NCI-H460 (cell line): ENCODE measurements at places on chromosomes 4 and X.

DNA sequence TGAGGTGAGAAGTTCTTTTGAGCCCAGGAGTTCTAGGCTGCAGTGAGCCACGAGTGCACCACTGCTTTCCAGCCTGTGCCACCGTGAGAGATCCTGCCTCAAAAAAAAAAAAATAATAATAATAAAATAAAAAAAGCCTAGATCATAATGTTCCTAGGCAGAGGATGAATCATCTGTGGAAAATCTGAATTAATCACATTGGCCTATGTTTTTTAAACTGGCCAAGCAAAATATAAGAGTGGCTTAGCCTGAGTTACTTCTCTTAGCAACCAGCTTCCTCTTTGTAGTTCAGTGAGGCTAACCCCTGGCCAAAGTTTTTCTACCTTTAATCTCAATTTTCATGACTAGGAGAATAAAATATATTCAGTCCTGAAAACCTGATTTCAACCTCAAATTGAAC lies 614.6 kb downstream of the PPP4R3C start:
- no peak for DNase-seq

DNA sequence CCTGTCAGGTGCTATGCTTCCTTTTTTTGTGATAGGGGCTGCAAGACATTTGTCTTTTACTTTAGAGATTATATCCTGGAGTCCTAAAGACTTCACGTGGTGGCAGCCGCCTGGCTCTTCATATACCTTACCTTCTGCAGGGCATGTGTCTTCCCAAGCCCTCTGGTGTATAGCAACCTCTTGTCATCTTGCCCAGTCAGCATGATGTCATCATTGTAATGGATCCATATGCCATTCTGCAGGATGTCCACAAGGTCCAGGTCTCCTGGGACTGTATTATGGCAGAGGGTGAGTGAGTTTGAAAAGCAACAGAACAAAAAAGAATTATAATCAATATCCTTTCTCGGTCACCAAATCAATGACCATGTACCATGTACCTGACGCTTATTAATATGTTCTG lies 82.2 kb upstream of the SCOC start:
- no peak for DNase-seq

GRCh38 chrX:34917146-34917545 lies 25.4 kb upstream of the FAM47B start:
- DNase-seq: no peak

DNA sequence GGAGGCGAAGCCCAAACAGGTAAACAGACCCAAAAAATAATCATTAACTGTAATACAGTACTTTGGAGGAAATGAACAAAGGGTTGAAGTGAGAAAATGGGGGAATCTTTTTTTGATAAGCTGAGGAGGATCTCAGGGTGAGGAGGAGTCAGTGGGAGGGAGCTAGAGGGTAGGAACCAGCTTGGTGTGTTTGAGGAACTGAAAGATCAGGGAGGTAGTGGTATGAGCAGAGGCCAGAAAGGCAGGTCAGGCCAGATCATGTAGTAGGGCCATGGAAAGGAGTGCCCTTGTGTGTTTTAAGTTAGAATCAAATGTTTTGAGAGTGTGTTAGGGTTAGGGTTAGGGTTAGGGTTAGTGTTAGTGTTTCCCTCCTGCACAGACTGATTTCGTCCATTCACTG lies 48.8 kb downstream of the PPP2R2C start:
- no peak for DNase-seq

- DNase-seq: peak; percentile 65
Observed at GRCh38 chr4:168923526-168924194, 86.4 kb downstream of the CBR4 start.

DNA sequence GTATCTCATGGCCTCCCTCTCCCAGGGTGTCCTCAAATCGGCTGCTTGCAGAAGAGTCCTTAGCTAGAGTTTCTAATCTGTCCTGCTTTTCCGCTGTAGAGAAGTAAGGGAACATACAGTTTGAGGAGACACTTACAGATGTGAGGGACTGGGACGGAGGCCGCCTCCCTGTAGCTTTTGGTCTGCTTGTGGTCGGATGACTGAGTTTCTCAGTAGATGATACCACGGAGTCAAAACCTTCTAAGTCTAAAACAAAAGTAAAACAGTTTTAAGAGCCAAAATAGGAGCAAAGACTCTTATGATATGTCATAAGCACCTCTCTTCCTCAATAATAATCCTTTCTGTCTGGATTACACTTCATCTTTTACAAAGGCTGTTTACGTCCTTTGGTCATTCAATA lies 34.5 kb upstream of the MAP3K15 start:
- DNase-seq: no peak

GRCh38 chr4:129240816-129241215 lies 144.9 kb downstream of the C4orf33 start:
- DNase-seq: no peak

DNA sequence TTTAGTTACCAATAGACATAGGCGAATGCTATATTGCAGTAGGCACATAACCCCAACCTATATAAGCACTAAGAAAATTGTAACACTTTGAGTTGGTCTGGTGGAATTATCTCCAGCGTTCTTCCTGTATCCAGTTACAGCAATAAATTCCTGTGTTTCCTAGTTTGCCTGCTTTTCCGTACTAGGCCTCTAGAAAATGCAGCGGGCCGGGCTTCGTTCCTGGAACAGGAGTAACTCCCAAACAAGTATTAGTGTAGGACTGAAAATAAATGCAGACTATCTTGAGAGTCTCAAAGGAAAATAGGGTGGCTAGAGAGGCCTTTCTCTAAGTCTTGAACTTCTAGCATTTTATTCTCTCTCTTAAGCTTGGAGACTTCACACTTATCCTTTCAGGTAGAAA lies 159.8 kb downstream of the OR13H1 start:
- DNase-seq: no peak

DNA sequence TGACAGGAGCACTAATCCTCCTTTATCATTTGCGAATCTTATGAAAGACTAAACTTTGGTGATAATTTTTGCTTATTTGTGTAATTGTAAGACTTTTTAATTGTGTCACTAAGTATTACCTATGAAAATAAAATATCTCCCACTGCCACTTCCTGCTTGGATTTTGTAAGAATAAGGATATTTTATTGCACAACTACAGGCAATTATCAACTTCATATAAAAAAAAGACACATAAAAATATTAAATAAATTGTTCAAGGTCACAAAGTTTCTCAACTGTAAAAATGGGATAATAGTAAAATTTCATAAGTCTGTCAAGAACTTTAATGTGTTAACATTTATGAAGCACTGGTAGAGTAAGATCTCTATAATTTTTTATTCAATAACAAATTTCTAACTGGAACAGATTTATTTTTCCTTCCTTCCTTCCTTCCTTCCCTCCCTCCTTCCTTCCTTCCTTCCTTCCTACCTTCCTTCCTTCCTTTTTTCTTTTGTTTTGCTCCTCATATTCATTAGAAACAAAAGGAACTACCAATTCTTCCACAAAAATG lies 527.6 kb upstream of the FAM47C start:
- no peak for DNase-seq

GRCh38 chr4:173334891-173335752 lies 964 bp upstream of the HMGB2 start:
- DNase-seq: peak; percentile 81

DNA sequence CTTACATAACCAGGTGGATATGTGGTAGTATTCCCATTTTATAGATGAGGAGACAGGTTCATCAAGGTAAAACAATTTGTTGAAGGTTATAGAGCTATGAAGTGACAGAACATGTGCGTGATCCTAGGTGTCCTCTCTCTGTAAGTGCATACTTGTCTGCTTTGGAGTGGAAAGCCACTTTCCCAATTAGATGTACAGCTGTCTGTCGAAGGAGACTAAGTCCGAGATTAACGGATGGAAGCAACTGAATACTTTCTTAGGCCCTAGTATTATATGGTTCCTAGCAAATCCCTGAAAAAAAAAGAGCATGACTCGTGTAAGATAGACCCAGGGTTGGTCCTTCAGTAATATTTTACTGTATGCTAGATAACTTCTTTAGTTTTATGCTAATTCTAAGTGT lies 19.7 kb downstream of the TMEM131L start:
- no peak for DNase-seq
